Calu3 (cell line): ENCODE measurements at places on chromosomes 3 and 15. TPM values are rescaled to one million over a fixed set of nuclear protein-coding genes. Genes with fewer than 3 reads are reported as not detected.

GRCh38 chr3:25520926-25521559, 93.0 kb downstream of the RARB start:
- H3K27me3 ChIP-seq, result no peaks in the 10 kb centered on the region
- DNase-seq, result no peak
- H3K36me3 ChIP-seq, result no peaks in the 10 kb centered on the region
- H3K27ac ChIP-seq, result no peak overlapping the region
- H3K4me3 ChIP-seq, result no peak overlapping the region

DNA sequence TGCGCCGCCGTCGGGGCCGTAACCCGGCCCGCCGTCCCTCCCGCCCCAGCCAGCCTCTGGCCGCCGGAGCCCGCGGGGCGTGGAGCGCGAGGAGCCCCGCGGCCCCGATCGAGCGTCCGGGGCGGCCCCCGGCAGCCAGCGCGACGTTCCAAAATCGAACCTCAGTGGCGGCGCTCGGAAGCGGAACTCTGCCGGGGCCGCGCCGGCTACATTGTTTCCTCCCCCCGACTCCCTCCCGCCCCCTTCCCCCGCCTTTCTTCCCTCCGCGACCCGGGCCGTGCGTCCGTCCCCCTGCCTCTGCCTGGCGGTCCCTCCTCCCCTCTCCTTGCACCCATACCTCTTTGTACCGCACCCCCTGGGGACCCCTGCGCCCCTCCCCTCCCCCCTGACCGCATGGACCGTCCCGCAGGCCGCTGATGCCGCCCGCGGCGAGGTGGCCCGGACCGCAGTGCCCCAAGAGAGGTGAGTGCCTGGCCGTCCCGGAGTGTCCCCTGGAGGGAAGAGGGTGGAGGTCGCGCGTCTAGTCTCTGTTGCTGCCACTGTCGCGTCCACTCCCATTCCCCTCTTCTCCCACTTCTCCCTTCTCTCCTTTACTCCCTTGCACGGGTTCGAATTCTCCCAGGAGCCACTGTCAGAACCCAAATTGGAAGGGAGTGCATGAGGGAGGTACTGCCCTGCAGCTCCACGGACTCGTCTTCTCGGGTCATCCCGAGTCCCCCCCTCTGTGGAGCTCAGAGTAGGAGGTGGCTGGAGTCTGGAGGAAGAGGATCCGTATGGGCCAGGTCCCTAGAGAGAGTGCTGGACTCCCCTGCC, 585 bp downstream of the CSK start:
- peaks cover 23% of the 10 kb centered on the region for H3K36me3 ChIP-seq
- peak; percentile 38 for DNase-seq
- H3K4me3 ChIP-seq, result peak overlapping the region; percentile 85
- H3K4me1 ChIP-seq, result peaks cover 39% of the 10 kb centered on the region

SEMA6D gene
- total RNA-seq, result not detected in 2 replicates

DNA sequence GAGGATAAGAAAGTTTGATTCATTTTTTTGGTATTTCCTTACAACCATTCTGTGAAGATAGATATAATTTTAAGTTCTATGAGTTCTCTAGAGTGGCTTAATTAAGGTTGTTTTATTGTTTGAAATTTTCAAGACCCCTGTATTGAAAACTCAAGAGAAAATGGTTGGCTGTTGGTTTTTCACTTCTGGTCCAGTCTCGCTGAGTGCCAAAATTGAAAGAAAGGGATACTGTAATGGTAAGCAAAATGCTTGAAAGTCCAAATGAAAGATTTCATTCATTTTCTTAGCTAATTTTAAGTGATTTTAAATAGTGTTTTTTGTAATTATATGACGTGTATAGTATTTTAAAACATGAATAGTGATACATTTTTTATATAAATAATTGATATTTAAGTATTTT, 7.4 kb downstream of the ARRDC4 start:
- H3K4me3 ChIP-seq, result no peak overlapping the region
- DNase-seq, result no peak
- H3K4me1 ChIP-seq, result peaks cover 9% of the 10 kb centered on the region
- H3K36me3 ChIP-seq, result no peaks in the 10 kb centered on the region

DNA sequence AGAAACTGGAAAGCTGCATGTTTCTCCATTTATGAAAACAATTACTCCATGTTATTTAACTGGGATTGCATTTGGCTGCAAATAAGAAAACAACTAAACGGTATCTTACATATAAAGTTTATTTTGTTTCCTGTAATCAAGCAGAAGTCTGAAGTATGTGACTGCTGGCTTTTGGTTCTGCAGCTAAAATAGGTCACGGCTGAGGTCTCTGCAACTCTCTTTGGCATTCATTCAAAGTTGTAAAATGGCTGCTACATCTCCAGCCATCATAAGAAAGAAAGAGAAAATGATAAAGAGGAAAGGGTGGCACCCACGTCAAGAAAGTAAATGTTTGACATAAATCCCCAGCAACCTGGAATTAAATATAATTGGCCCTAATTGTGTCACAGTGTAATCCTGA, 406.1 kb downstream of the TBC1D5 start:
- no peaks in the 10 kb centered on the region for H3K4me1 ChIP-seq
- H3K4me3 ChIP-seq, result no peak overlapping the region
- H3K27ac ChIP-seq, result no peak overlapping the region
- DNase-seq, result no peak
- H3K36me3 ChIP-seq, result no peaks in the 10 kb centered on the region

SPRED1 gene
- total RNA-seq, result 16.1 and 16.4 TPM in 2 replicates

- no peak overlapping the region for H3K4me3 ChIP-seq
- no peak overlapping the region for H3K27ac ChIP-seq
- H3K27me3 ChIP-seq, result peaks cover 15% of the 10 kb centered on the region
These were observed 20.0 kb upstream of the ELP6 start for GRCh38 chr3:47533481-47533880.

GRCh38 chr15:34603095-34603494, 19.6 kb upstream of the GOLGA8B start:
- no peak overlapping the region for H3K4me3 ChIP-seq
- no peaks in the 10 kb centered on the region for H3K36me3 ChIP-seq
- H3K27me3 ChIP-seq, result peaks cover 15% of the 10 kb centered on the region

GRCh38 chr3:50525987-50526386, 22.6 kb upstream of the CACNA2D2 start:
- no peak overlapping the region for H3K4me3 ChIP-seq
- H3K4me1 ChIP-seq, result no peaks in the 10 kb centered on the region
- H3K36me3 ChIP-seq, result no peaks in the 10 kb centered on the region
- no peak overlapping the region for H3K27ac ChIP-seq

DNA sequence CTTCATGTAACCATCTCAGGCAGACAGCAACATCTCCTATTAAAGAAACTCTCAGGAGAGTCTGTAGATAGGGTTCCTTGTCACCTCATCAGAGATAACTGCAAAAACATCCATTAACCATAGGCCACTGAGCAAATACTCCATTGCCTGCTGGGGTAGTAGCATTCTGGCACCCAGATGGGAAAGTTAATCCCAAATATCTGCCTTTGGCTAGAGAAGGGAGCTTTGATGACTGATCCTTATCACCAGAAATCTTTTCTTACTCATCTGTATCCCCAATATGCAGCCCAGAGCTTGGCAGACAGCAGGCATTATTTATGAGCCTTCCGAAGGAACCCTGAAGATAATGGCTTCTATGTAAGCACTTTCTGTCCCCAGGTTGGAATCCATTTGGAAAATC, 173.1 kb downstream of the MFSD1 start:
- no peak overlapping the region for H3K4me3 ChIP-seq
- no peak for DNase-seq
- H3K4me1 ChIP-seq, result no peaks in the 10 kb centered on the region
- no peaks in the 10 kb centered on the region for H3K27me3 ChIP-seq
- H3K36me3 ChIP-seq, result no peaks in the 10 kb centered on the region
- H3K27ac ChIP-seq, result no peak overlapping the region

GRCh38 chr15:68629519-68630210, 50.9 kb downstream of the CORO2B start:
- no peak overlapping the region for H3K27ac ChIP-seq
- no peak overlapping the region for H3K4me3 ChIP-seq
- H3K36me3 ChIP-seq, result no peaks in the 10 kb centered on the region
- peaks cover 88% of the 10 kb centered on the region for H3K27me3 ChIP-seq
- H3K4me1 ChIP-seq, result no peaks in the 10 kb centered on the region

DNA sequence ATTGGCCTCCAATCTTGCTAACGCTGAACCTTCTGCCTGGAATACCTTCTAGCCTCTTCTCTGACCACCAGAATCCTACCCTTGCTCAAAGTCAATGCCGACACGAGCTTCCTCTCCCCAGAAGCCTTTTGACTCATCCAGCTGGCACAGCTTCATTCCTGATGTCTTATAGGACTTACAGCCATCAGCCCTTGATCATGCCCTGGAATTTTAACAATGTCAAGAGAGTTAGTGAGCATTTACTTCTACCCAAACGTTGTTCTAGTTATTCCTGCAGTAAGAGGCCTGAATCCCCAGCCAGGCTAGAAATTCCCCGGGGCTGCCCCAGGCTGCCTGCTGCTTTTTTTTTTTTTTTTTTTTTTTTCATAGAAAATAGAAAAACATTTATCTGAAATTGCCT, 3.9 kb downstream of the CYP1A2 start:
- no peak overlapping the region for H3K27ac ChIP-seq
- H3K36me3 ChIP-seq, result no peaks in the 10 kb centered on the region
- no peak for DNase-seq
- no peak overlapping the region for H3K4me3 ChIP-seq

DNA sequence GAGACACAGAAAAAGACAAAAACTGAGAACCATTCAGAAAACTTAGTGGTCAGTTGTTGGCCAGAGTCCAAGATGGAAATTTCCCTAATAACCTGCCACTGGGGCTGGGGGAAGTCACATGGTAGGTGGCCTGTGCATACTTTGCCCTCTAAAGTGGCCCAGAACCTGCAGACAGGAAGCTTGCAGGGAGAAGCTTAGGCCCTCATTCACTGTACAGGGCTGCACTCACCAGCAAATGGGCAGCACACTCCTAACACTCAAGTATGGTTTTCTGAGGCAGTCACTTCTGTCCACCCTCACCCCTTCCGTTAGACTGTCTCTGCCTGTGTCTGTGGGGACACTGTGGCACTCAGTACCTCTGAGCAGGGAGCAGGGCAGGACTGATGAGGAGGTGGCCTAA, 14.5 kb upstream of the RNU6-1 start:
- H3K36me3 ChIP-seq, result no peaks in the 10 kb centered on the region
- H3K27ac ChIP-seq, result no peak overlapping the region
- H3K4me1 ChIP-seq, result no peaks in the 10 kb centered on the region
- H3K4me3 ChIP-seq, result no peak overlapping the region
- DNase-seq, result no peak
